Dorsolateral prefrontal cortex (tissue), 122 donors: ENCODE measurements at places on chromosomes 4 and X.

DNA sequence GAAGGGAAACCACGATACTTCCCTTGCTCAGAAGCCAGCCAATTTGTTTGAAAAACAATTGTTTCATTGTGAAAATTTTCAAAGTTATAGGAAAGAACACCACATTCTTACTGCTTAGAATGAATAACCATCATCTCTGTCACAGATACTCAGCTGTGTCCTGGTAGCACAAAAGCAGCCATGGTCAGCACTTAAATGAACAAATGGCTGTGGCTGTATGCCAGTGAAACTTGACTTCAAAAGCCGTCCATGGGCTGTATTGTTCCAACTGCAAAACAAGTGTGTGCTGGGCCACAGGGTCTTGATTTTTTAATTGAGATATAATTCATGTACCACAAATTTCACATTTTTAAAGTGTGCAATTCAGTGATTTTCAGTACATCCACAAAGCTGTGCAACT is 19.6 kb downstream of the NSDHL start:
- no peak for DNase-seq

DNA sequence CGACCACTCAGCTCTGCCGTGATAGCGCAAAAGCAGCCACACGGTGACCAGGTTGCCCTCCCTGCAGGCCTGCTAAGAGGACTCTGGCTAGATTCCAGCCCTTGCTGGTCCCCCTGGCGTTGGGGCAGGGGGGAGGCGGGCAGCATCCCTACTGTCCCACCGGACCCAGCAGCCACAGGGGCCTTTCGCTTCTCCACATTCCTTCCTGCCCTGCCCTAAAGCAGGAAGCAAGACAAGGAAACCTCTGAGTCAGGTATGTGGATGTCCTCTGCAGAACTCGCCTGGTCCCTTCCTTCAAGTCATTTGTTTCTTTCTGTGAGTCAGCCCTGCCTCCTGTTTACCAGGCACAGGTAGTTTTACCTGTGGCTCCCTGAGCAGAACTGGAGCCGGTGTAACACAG is 60.2 kb upstream of the CLDN34 start:
- peak; percentile 21 for DNase-seq

- no peak for DNase-seq
These were observed 242.4 kb downstream of the FBXW7 start for GRCh38 chr4:152293527-152293926.

DNA sequence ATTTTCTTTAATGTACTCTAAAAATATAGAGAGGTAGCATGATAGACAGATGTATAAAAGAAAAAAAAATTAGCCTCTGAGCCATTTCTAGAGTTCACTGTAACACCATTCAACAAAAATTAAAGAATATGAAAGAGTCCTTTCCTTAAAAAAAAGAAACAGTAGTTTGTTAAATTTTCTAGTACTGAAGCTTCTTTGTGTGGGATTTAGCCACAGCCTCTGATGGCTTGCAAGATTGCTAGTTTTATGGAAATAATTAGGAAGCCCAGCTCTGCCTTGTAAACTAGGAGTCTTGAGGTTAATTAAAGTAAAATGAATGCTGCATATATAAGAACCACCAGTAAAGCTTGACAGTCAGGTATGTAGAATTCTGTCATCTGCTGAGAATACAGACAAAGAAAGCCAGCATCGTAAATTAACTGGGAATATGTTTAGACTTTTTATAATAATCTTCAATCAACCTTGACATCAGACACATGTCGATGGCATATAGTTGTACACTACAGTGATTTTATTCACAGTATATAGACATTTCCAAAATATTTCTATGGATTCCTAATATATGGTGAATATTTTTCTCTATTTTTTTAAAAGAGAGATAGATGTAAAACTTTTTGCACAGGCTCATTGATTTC is 44.8 kb upstream of the NEIL3 start:
- no peak for DNase-seq

GRCh38 chr4:40180356-40180755 is 16.5 kb upstream of the RHOH start:
- DNase-seq = no peak

GRCh38 chrX:125953814-125954213 is 212.3 kb downstream of the DCAF12L2 start:
- DNase-seq = no peak

DNA sequence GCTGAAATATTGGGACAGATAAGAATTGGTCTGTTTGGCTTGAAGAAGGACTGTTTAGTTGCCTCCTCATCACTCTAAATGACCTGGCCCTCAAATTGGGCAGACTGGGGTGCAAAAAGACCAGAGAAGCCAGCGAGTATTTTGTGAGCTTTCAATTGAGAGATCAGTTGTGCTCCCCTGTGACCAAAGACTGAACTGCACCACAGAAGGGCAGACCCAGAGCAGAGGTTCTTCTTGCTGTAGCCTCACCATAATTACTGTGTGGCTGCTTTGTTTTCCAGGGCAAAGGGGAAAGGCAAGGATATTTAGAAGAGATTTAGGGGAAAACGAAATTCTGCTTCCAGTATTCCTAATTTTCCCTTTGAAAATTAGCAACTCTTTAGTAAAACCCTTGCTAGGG is 104.0 kb upstream of the MBNL3 start:
- DNase-seq = no peak

- no peak for DNase-seq
These were observed 156.1 kb downstream of the FRAS1 start for GRCh38 chr4:78213218-78213617.

DNA sequence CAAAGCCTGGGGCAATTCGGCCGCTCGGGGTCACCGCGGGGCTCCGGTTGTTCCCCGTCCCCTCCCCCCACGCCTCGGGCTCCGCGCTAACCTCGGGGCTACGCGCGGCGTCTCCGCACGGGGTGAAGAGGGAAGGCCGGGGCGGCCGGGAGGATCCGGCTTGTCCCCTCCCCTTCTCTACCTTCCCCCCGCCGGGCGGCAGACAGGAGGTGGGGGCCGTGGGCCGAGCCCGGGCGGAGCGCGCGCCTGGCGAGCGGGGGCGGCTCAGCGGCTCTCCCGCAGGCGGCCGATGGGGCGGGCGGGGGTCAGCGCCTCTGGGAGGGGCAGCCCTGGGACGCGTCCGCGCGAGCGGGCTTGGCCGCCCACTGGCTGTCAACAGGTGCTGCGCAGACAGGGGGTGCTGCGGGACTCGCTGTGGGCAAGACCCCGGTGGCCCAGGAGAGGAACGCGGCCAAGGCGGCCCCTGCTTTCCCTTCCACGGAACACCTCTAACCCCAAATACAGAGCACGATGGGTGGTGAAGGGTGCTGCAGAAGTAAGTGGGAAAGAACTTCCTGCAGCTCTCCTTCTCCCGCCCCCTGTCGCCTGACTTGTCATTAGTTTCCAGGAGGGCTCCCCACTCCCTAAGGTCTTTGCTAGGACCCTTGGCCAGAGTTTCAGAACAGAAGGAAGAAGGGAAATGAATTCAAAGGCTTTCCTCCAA is at the start of gene PDGFC:
PDGFC (minus strand) TSS at position 124 of the 703 bp plus-strand sequence. CDS start 896 bp downstream, outside the sequence.
- peak; percentile 46 for DNase-seq

DNA sequence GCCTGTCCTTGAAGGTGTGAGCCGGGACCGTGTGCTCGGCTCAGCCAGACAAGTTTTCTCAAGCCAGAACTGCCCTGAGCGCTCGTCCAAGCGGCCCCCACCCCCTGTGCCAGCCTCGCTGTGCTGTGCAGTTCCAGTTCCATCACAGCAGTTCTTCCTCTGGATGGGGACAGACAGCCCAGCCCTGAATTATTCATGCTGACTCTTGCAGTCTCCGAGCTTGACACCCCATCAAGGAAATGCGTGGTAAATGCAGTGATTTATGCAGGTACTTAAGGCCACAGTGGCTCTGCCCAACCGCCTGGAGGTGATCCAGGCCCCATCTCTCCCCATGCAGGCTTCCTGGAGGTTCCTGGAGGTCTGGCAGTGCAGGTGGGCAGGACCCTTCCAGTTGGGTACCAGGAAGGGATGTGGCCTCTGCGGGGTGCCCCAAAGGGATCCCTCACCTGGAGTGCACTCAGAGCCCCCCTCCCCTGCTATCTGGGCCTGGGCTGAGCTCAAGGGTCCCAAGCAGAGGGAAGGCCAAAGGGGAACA is 44.8 kb upstream of the HMX1 start:
- no peak for DNase-seq

DNA sequence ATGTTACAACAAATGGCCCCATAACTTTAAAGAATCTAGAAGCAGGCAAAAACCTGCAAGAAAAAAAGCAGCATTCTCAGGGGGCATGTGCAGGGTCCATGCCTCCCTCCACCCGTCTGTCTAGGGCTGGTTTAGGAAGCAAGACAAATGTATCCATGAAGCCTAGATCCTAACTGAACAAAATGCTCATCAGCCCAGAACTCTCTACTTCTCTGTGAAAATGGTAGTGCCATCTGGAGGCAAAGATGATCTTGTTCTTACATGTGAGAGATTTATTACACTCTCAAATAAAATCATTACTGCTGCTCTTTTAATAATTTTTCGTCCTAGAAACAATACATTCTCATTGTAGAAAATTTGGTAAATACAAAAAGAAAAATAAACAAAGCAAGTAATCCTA is 26.7 kb downstream of the NR3C2 start:
- DNase-seq = no peak

DNA sequence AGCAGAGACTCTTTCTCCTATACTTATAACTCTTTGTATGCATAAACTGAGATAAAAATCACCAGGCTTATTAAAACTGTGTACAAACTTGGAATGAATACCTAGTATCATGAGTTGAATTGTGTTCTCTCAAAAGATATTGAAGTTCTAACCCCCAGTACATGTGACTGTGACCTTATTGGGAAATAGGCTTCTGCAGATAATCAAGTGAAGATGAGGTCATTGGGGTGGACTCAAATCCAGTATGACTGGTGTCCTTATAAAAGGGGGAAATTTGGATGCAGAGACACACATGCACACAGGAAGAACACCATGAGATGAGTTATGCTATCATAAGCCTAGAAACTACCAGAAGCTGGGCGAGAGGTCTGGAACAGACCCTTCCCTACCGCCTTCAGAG is 26.2 kb downstream of the ZNF827 start:
- no peak for DNase-seq

DNA sequence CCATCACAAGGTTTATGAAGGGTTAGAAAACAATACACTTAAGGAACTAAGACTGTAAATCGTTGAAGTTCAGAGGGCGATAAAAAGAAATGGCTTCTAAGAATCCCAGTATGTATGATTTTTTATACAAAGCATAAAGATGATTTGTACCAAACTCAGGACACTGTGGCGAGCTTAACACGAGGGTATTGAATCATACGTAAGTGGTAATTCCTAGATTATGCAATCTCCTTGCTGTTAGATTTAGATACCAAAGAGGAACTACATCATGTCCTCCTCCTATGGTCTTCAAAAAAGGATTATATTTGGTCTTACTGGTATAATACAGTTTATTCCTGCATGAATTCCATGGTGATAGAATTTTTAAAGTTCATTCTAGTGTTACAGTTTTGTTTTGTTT is 23.9 kb downstream of the NFKB1 start:
- DNase-seq = no peak

DNA sequence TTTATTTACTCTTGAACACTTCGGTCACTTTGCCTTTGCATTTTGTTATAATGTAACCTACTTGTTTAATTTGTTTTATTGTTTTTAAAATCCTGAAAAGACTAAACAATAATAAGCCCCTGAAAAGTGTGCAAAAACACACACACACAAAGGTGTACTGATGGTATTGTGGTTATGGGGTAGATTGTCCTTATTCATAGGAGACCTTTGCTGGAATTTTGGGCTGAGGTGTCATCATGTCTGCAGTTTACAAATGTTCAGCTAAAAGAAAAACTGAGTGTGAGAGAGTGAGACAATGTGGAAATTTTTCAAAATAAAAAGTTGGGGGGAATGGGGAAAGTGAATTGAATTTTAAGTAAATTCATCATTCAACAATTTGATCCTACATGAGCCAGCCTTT is 174.9 kb downstream of the QDPR start:
- DNase-seq = no peak

GRCh38 chr4:7276515-7276914 is 84.2 kb downstream of the SORCS2 start:
- no peak for DNase-seq

DNA sequence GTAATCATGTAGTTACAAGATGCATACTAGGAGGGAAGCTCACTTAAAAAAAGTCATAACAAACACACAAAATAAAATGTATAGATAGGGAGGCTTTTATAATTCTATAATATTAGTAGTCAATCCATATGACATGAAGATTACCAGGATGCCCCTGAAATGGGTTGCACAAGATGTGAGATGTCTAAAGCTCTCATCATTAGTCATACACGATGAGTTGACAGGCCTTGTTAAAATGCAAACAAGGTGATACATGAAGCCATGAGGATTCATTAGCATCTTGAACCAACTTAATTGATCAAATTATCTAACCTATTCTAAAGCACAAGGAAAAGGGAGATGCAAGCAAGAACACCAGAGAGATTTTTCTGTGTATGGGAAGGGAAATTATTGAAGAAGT is 470.2 kb downstream of the IQCM start:
- no peak for DNase-seq

DNA sequence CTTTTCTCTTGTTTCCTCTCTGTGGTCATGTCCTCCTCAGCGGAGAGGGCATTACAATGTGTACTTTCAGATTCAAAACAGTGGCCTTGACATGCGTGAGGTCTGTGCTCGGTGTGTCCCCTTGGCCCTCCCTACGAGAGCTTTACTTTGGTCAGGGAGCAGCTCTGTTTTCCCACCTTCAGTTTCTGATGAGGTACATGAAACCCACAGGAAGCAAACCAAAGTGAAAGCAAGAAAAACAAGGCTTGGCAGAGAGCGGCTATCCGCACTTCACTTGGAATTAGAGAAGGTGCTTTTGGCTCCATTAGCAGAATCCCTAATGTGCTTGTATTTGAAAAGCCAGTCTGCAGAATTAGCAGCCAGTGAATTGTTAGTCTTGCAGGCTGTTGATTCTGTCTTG is 19.5 kb upstream of the BOD1L1 start:
- DNase-seq = no peak

DNA sequence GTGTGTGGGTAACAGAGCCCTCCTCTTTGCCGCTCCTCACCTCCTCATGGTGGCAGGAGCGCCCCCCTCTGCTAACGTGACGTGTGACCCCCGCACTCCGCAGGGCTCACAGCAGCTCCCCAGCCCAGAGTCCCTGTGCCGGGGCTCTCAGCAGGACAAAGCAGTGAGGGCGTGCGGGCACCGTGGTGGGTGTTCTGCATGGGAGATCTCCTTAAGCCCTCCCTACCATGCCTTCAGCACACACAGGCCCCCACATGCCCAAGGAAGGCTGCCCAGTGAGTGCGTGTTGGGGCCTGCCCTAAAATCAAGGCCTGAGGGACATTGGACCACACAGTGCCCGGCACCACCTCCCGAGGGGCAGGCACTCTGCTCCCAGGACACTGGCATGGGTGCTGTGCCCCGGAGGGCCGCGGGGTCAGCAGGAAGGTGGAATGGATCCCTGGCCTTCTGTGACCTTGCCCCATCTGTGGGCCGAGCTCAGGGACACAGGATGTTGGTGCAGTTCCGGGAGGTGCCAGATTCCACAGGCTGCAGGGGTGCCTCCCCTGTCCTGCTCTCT is 10.1 kb downstream of the PSAPL1 start:
- no peak for DNase-seq
